Esophagus squamous epithelium (tissue), 5 donors: ENCODE measurements at places on chromosomes 12 and 14.

DNA sequence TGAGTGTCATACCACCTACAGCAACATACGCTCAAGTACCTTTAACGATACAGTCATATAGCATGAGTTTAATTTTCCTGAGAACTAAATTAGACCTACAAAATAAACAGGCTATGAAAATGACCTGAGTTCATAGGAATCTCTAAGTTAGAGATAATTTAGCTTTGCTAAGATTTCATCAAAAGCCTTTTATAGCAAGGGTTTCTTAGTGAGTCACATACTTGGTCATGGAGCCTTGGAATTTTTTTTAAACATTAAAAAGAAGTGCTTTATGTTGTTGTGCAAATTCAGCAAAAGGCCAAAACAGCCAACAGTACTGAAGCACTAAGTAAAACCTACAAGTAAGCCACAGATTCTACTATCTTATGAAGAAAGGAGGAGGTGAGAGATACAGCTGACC lies 93.6 kb upstream of the FERMT2 start:
- DNase-seq, result no peak

- no peak for DNase-seq
Measured at GRCh38 chr14:62234849-62235248, 472.6 kb downstream of the SNAPC1 start.

DNA sequence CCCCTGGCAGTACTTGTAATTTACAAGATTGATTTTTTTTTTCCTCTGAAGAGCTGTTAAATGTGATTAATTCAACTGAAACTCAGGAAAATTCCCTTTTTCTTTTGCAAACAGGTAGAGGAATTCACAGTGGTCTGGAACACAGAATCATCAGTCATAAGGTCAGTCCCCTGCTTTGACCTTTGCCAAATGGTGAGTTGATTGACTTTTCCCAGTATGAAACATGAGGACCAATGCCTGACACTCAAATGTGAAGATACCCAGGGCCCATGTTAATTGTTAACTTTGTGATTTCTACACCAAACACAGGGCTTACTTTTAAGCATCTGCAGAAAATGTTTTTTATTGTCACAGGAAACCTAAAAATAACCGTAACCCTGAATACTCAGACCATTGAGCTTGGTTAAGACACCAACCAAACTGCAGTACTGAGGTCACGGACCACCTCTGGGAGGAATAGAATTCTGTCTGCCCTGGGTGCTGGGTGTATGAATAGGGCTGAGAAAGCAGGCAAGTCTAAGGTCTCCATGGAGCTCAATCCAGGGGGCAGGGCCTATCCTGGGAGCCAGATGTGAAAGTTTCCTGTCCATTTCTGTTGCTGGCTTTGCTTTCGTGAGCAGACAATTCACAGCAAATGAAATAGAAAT lies 192.4 kb downstream of the TMX1 start:
- no peak for DNase-seq

DNA sequence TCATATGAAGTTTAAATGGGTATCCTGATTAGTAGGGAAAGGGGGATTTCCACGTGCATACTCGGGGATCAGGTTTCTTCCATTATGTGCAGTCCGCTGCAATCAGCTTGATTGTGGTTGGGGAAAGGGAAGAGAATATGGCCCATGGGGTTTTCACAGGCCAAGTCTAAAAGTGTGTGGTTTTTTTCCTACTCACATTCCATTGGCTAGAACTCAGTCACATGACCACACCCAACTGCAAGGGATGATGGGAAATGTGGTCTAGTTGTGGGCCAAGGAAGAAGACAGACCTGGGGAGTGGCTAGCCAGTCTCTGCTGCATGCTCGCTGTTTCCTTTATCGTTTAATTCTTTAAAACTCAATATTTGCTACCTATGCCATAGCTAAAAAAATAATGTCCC lies 105.1 kb downstream of the PRIMA1 start:
- no peak for DNase-seq

DNA sequence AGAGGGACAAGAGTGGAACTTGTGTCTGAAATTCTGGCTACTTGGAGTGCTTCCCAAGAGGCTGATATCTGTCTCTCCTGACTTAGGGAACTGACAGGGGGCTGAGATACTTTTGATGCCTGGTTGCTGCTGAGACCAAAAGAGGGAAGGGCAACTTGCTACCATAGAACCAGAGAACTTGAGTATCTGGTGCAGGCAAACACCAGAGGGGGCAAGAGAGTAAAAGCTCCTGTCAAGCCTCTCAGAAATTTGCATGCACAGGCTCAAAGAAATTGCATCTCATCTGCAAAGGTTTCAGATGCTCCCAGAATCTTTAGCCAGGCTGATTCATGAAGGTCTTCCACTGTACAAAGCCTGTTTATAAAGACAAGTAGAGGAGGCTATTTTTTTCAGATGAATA lies 391.3 kb upstream of the FOXG1 start:
- DNase-seq, result no peak

DNA sequence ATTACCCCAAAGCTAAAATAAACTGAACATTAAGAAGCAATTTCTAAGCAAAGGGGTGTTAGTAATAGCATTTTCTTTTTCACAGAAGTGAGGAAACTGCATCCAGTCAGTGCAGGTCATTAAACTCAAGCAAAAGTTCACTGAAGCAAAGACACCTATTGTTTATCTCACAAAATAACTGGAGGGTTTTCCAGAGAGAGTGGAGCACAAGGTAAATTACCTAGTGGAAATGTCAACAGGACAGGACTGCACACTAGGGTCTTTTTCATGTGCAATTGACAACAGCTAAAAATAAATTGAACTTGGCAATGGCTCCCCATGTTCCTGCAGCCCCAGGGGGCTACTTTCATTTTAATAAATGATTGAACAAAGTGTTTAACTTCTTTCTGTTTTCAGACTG lies 742.0 kb downstream of the GALC start:
- no peak for DNase-seq

DNA sequence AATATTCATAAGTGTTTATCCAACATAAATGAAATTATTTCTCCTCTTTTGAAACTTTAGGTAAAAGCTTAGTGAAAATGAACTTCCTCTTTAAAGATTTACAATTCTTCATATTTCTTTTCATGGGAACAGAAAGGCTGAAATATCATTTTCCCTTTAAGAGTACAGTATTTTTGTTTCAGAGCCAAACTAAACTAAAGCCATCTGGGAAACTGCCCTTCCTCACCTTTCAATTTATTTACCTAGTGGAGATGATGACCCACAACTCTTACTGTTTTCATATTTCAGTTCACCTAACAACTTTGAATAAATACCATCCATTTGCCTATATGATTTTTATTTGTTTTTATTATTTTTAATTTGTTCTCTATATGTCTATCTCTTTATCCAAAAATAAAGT lies 105.4 kb downstream of the ALX1 start:
- no peak for DNase-seq

DNA sequence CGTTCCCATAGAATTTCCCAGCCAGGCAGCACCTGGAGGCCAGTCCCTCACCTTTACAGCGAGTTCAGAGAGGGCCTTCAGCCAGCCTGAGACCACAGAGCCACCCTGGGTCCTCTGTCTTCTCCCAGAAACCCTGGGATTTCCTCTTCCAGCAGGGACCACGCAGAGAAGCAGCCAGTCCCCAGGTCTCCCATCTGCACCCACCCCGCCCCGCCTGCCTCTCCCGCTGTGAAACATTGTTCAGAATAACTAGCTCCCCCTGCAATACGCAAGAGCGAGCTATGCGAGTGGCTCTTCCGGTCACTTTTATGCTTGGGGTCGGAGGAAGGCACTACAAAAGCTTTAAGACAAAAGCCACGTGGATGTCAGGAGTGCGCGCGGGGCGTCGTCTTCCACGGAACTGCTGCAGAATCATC lies 77.8 kb downstream of the SERPINA3 start:
- no peak for DNase-seq

DNA sequence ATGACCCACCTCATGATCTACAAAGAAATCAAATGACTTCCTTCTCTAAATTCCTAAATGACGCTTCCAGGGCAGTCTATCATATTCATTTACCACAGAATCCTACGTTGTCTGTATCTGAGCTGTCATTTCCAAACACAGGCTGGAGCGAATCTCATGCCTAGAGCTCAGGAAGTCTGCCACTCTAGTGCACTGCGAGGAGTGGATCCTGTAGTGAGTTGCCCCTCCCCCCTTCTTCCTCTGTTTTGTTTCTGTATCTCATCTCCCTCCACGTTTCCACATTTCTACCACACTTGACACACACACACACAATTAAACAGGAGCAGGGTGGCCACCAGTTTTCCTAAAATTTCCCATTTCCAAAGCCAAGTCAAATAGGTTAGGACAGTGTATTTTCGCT lies 415.4 kb upstream of the PRICKLE1 start:
- no peak for DNase-seq

DNA sequence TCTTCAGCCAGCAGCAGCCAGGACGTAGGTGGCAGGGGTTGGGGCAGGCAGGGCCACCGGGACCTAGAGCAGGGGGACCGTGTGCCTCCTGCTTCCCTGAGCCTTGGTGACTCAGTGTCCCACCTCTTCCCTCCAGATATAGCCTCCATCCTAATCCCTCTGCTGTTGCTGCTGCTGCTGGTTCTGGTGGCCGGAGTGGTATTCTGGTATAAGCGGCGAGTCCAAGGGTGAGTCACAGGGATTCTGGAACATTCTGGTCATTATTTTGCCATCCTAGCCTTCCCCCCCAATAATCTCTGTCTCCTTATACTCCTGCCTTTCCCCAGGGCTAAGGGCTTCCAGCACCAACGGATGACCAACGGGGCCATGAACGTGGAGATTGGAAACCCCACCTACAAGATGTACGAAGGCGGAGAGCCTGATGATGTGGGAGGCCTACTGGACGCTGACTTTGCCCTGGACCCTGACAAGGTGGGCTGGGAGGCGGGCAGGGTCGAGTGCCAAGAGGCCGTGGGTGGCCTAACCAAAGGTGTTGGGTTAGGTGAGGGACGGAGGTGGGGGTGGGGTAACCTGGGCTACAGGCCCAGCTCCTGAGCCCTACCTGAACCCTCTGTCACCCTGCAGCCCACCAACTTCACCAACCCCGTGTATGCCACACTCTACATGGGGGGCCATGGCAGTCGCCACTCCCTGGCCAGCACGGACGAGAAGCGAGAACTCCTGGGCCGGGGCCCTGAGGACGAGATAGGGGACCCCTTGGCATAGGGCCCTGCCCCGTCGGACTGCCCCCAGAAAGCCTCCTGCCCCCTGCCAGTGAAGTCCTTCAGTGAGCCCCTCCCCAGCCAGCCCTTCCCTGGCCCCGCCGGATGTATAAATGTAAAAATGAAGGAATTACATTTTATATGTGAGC lies 4.5 kb upstream of the NXPH4 start:
- DNase-seq, result no peak

GRCh38 chr14:68379510-68380328 lies 413.1 kb downstream of the ZFP36L1 start:
- DNase-seq, result no peak

DNA sequence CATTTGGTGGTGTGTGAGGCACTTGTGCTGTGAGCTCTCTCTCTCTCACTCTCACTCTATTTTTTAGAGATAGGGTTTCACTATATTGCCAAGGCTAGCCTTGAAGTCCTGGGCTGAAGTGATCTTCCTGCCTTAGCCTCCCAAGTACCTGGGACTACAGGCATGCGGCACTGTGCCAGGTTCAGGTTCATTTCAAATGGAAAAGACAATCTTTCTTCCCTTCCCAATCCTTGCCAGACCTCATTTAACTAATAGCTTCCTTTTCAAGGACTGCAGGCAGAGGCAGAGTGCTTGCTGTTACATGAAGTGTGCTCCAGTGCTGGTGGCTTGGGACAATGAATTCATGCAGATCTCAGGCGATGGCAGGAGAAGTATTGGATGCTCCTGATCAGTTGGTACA lies 73.2 kb upstream of the BICD1 start:
- DNase-seq, result no peak

GRCh38 chr14:32697704-32698103 lies 241.0 kb upstream of the NPAS3 start:
- no peak for DNase-seq

DNA sequence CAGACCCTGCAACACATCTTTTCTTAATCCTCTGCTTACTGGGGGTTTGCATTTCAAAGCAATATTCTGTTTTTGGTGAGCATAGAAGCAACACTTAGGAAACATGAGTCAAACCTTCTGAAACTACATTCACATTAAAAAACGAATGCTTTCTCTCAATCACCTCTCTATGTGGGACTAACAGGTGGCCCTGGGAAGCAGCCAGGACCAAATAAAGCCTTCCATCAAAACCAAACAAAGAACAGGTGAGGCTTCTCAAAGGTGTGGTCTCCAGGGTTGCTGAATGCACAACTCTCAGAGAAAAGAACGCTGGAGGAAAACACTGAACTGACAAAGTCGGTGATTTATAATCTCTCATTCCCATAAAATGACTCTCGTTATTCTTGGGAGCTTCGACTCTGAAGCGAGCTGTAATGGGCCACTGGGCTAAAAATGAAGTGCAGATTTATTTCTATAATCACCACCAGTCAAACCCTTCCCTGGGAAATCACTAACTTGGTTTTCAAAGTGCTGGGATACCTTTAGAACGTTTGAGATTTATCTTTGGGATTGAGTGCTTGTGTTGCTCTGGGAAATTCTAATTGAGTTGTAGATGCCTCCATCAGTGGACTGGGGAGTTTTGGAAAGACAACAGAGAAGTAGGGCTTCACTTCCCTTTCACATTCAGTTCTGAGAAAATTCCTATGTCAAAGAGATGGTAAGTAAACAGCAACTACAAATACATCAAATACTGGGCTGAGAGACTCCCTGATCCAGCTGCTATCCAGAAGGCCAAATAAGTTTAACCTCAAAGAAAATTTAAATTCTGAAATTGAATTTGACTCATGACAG lies 262.0 kb upstream of the TMPO start:
- no peak for DNase-seq

GRCh38 chr14:73751157-73751691 lies 37.0 kb upstream of the PNMA1 start:
- no peak for DNase-seq

- no peak for DNase-seq
Measured at GRCh38 chr14:68363466-68363842, 429.4 kb downstream of the ZFP36L1 start.

- no peak for DNase-seq
Measured at GRCh38 chr12:128684352-128684751, 139.4 kb downstream of the SLC15A4 start.

DNA sequence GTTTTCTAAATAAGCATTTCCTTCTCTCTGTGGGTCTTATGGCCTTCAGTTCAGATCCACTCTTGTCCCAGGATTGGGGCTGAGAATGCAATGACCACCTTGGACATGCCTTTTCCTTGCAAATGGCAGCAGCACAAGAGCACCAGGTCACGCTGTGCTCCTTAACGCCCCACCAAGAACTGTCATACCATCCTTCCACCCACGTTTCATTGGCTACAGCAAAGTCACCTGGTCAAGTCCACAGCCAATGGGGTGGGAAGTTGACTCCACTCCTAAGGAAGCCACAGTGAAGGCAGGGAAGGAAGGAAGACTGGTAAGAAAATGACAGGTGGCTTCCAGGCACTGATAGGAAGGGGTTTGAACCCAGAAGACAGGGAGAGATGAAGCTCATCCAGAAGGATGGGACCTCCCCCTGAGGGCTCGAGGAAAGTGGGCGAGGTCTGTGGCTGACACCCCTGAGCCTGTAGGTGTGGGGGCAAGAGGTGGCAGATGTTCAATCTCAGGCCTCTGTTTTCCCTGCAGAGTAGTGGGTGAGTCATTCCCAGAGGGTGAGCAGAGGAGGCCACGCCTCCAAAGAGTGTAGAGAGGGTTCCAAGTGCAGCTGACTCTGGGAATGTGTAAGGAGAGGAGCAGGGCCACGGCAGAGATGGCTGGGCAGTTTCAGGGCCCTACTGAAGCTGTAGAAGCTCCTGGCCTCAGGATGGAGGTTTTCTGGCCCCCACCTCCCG lies 113.5 kb upstream of the VRK1 start:
- DNase-seq, result no peak

- no peak for DNase-seq
Measured at GRCh38 chr12:113165521-113166450, 16.3 kb downstream of the CFAP73 start.

GRCh38 chr12:108214486-108214885 lies 85.4 kb downstream of the WSCD2 start:
- no peak for DNase-seq
